ENCODE measurements at places on chromosomes 7 and 10.

DNA sequence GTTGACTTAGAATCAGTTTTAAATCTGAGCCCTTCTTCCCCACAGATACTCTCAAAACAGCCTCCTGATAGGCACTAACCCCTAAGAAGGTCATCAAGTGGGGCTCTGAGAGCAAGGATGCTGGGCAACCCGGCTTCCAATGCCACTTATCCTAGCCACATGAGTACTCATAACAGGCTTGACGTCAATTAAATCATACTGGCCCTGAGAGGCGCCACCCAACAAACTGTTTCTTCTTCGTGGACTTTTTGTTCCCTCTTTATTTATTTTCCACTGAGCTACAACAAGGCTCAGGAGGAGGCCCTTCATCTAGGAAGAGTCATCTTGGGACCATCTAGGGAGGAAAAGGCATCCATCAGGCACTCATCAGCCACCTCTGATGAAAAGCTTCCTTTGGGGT, 255.9 kb downstream of the KCNMA1 start:
- no peak overlapping the region for H3K4me3 ChIP-seq
- H3K36me3 ChIP-seq: no peaks in the 10 kb centered on the region
- no peaks in the 10 kb centered on the region for H3K27me3 ChIP-seq
- H3K27ac ChIP-seq: no peak overlapping the region
- H3K4me1 ChIP-seq: no peaks in the 10 kb centered on the region

GRCh38 chr7:121062671-121063279, 74.3 kb downstream of the CPED1 start:
- no peaks in the 10 kb centered on the region for H3K27me3 ChIP-seq
- no peak overlapping the region for H3K27ac ChIP-seq
- DNase-seq: no peak
- no peak overlapping the region for H3K4me3 ChIP-seq
- no peaks in the 10 kb centered on the region for H3K36me3 ChIP-seq

- no peaks in the 10 kb centered on the region for H3K36me3 ChIP-seq
- peaks cover 14% of the 10 kb centered on the region for H3K27me3 ChIP-seq
- no peak overlapping the region for H3K27ac ChIP-seq
- H3K4me1 ChIP-seq: no peaks in the 10 kb centered on the region
Observed at GRCh38 chr10:123687758-123688157, 21.6 kb downstream of the GPR26 start.

DNA sequence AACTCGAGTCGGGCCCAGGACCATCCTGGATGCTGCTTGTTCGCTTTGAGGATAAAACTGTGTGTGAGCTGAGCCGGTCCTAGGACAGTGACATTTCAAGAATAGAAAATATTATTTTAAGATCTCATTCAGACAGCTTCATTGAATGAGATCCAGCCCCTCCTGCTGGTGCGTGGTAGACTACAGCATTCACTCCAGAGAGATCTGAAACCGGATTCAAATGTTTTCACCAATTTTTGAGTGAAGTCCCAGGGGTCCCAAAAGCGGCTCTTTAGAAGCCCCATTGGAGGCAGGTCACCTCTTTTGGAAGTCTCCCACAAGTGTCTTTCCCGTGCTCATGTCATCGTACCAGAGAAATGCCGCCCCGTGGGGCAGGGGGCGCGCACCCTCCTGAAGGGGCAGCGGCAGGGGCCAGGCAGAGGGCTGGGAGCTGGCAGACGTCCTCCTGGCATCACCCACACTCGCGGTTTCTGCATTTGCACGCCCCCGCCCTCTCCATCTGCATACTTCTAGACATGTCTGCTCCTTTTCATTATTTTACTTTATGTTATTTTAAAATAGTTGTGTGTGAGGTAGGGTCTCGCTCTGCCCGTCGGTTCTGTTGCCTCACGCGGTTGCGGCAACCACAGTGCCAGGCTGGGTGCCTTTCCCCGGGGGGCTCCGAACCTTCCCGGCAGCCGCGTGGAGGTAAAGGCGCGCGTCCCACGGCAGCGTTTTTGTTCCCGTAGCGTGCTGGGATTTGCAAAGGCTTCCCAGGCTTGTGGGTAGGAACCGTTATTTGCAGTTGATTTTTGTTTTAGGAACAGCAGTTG, 52.3 kb upstream of the DPYSL4 start:
- H3K27ac ChIP-seq: no peak overlapping the region
- no peaks in the 10 kb centered on the region for H3K36me3 ChIP-seq
- H3K4me1 ChIP-seq: no peaks in the 10 kb centered on the region
- no peaks in the 10 kb centered on the region for H3K27me3 ChIP-seq

GRCh38 chr10:62186999-62187675, 81.5 kb downstream of the RTKN2 start:
- no peaks in the 10 kb centered on the region for H3K36me3 ChIP-seq
- H3K27me3 ChIP-seq: no peaks in the 10 kb centered on the region
- no peak for DNase-seq
- H3K4me1 ChIP-seq: no peaks in the 10 kb centered on the region
- no peak overlapping the region for H3K4me3 ChIP-seq

- H3K4me3 ChIP-seq: no peak overlapping the region
- no peaks in the 10 kb centered on the region for H3K27me3 ChIP-seq
- H3K4me1 ChIP-seq: no peaks in the 10 kb centered on the region
- no peak overlapping the region for H3K27ac ChIP-seq
- no peak for DNase-seq
Observed at GRCh38 chr10:7157091-7157490, 253.7 kb downstream of the SFMBT2 start.

GRCh38 chr10:33032654-33033151, 74.7 kb upstream of the ITGB1 start:
- H3K27me3 ChIP-seq: no peaks in the 10 kb centered on the region
- DNase-seq: no peak
- no peaks in the 10 kb centered on the region for H3K4me1 ChIP-seq
- H3K36me3 ChIP-seq: no peaks in the 10 kb centered on the region
- no peak overlapping the region for H3K4me3 ChIP-seq

All from esophagus squamous epithelium (tissue), 5 donors.